ENCODE measurements at places on chromosomes 4 and X. TPM values are rescaled to one million over a fixed set of nuclear protein-coding genes. Genes with fewer than 3 reads are reported as not detected.
A peak's percentile ranks its signal among the peaks of the same experiment; 100 is the strongest.

POF1B gene
- total RNA-seq, result 13.1 TPM

- H3K36me3 ChIP-seq, result no peaks in the 10 kb centered on the region
- H3K27me3 ChIP-seq, result no peaks in the 10 kb centered on the region
- H3K4me3 ChIP-seq, result no peak overlapping the region
- no peak for DNase-seq
Measured at GRCh38 chrX:136193771-136194170, 46.4 kb downstream of the FHL1 start.

DNA sequence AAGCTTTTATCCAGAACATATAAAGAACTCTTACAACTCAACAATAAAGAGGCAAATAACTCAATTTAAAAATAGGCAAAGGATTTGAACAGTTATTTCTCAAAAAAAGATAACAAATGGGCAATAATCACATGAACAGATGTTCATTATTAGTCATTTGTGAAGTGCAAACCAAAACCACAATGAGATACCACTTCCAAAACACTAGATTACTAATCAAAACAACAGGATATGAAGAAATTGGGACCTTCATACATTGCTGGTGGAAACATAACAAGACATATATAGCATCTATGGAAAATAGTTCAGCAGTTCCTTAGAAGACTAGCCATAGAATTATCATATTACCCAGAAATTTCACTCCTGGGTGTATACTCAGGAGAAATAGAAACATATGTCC lies 224.6 kb downstream of the FBXO8 start:
- no peak overlapping the region for H3K27ac ChIP-seq
- DNase-seq, result no peak
- no peaks in the 10 kb centered on the region for H3K27me3 ChIP-seq
- H3K36me3 ChIP-seq, result no peaks in the 10 kb centered on the region
- H3K4me3 ChIP-seq, result no peak overlapping the region

GRCh38 chr4:60805500-60806313 lies 394.4 kb upstream of the ADGRL3 start:
- no peak for DNase-seq
- no peak overlapping the region for H3K4me3 ChIP-seq
- H3K27ac ChIP-seq, result no peak overlapping the region
- no peaks in the 10 kb centered on the region for H3K4me1 ChIP-seq
- no peaks in the 10 kb centered on the region for H3K36me3 ChIP-seq
- no peaks in the 10 kb centered on the region for H3K27me3 ChIP-seq

PFKFB1 gene
- 0.31 TPM for total RNA-seq

DNA sequence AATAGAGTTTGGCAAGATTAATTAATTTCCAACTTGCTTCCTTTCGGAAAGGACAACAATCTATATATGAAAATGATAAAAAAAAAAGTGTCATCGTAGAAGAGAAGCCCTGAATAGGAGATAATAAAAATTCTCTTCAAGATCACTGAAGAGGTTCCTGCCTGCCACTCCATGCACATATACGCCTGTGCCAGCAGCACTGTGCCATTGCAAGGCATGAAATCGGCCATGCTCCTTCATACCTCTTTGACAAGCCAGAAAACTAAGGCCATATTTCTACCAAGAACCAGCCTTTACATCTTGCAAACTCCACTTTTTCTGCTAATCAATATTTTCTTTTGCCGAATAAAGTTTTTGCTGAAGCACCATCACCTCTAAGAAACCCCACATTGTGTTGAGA lies 365.5 kb downstream of the CXXC4 start:
- H3K4me3 ChIP-seq, result no peak overlapping the region
- H3K27ac ChIP-seq, result no peak overlapping the region
- no peaks in the 10 kb centered on the region for H3K27me3 ChIP-seq

TRIM61 gene
- 0.54 TPM for total RNA-seq

YIPF6 gene
- total RNA-seq, result 41.6 TPM

DNA sequence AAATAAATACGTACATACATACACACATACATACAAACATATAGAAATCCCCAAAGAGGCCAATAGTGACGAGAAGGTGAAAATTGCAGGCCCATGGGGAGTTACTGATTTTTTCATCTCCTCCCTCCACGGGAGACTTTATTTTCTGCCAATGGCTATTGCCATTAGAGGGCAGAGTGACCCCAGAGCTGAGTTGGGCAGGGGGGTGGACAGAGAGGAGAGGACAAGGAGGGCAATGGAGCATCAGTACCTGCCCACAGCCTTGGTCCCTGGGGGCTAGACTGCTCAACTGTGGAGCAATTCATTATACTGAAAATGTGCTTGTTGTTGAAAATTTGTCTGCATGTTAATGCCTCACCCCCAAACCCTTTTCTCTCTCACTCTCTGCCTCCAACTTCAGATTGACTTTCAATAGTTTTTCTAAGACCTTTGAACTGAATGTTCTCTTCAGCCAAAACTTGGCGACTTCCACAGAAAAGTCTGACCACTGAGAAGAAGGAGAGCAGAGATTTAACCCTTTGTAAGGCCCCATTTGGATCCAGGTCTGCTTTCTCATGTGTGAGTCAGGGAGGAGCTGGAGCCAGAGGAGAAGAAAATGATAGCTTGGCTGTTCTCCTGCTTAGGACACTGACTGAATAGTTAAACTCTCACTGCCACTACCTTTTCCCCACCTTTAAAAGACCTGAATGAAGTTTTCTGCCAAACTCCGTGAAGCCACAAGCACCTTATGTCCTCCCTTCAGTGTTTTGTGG lies 180.7 kb downstream of the AR start:
- H3K27me3 ChIP-seq, result no peaks in the 10 kb centered on the region
- H3K27ac ChIP-seq, result no peak overlapping the region
- H3K4me3 ChIP-seq, result no peak overlapping the region
- no peaks in the 10 kb centered on the region for H3K36me3 ChIP-seq
- H3K4me1 ChIP-seq, result no peaks in the 10 kb centered on the region
- DNase-seq, result no peak

DNA sequence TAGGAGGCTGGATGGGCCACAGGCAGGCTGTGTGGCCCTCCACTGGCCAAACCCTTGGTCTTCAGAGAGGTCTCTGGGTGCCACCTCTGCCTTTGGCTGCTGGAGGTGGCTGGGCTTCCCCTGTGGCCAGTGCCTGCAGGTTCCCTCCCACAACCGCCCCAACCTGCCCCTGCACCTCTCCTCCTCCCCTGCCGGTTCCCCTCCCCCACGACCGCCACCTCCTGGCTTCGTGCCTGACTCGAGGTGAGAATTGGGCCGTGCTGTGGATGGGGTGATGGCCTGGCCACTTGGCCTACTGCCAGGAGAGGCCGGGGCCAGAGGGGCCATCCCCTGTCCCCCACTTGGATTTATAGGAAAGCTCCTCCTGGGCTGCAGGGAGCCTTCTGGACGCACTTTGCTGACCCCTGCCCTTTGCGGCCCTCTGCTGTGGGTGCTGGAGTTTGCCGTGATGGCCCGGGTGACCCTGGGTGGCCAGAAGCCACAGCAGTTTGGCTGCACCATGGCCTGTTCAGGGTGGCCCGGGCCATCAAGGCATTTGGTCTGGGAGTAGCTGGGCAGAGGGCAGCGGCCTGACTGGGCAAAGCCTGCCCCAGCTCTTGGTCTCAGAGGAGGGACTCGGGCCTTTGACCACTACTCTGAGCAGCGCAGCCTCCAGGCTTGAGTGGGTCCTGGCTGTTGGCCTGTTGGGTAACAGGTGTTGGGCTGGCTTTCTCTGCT lies 3.8 kb downstream of the NAT8L start:
- no peak overlapping the region for H3K4me3 ChIP-seq
- H3K27me3 ChIP-seq, result no peaks in the 10 kb centered on the region
- peak; percentile 73 for DNase-seq
- H3K27ac ChIP-seq, result no peak overlapping the region

DNA sequence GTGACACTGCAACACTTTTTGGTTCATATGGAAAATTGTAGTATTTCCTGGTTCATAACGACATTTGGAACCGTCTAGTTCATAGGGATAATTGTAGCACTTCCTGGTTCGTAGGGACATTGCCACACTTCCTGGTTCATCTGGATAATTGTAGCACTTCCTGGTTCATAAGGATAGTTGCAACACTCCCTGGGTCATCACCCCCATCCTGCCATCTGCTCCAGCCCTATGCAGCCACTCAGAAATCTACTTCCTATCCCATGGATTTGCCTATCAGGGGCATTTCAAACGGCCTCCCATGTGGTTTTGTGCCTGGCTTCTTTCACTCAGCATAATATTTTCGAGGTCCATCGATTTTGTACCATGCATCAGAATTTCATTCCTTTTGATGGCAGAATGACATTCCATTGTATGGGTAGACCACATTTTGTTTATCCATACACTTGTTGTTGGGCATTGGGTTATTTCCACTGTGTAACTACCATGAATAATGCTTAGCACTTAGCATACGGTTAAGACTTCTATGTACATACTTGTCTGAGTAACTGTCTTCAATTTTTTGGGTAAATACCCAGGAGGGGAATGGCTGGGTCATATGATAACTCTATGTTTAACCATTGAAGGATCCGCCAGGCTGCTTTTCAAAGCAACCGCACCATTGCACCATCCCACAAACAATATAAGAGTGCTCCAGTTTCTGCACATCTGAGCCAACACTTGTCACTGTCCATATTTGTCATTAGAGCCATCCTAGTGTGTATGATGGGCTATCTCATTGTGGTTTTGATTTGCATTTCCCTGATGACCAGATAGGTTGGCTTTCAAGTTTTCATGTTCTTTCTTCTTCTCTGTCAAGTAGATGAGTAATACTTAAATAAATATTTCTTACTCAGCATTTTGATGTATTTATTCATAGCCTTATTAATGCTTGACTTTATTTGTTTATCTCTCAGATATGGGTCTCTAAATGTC lies 58.3 kb upstream of the CD99 start:
- H3K36me3 ChIP-seq, result peaks cover 4% of the 10 kb centered on the region
- H3K27me3 ChIP-seq, result no peaks in the 10 kb centered on the region
- H3K4me1 ChIP-seq, result no peaks in the 10 kb centered on the region
- H3K4me3 ChIP-seq, result no peak overlapping the region
- DNase-seq, result no peak
- H3K27ac ChIP-seq, result no peak overlapping the region

DNA sequence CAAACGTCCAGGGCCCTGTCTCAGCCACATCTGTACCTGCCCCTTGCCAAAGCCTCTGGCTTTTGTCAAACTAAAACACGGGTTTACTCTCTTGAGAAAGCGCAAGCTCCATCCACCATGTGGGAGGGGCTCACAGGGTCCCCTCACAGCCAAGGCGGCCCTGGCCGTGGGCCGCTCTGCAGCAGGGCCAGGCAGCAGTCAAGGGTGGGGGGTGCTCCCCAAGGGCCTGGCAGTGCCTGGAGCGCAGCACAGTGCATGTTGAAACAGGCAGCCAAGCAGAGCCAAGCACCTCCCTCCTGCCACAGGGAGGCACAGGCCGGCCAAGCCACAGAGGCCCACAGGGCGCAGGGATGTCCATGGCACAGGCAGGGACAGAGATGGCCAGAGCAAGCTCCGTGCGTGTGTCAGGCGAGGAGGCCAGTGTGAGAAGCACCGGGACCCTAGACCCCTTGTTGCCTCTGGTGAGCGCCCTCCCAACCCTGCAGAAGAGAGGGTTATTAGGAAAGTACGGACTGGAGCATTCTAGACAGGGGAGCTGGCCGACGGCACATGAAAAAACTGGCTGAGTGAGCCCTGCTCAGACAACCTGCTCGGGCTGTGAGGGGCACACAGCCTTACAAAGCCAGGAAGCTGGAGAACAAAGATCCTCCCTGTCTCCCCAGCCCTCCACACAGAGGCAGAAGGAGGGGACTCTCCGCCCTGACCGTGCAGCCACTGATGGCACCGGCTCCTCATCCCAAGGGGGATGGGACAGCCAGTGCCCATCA lies 39.0 kb downstream of the FAM53A start:
- H3K4me3 ChIP-seq, result no peak overlapping the region
- H3K27ac ChIP-seq, result no peak overlapping the region
- H3K4me1 ChIP-seq, result no peaks in the 10 kb centered on the region
- H3K27me3 ChIP-seq, result no peaks in the 10 kb centered on the region
- no peaks in the 10 kb centered on the region for H3K36me3 ChIP-seq
- DNase-seq, result peak; percentile 73

DNA sequence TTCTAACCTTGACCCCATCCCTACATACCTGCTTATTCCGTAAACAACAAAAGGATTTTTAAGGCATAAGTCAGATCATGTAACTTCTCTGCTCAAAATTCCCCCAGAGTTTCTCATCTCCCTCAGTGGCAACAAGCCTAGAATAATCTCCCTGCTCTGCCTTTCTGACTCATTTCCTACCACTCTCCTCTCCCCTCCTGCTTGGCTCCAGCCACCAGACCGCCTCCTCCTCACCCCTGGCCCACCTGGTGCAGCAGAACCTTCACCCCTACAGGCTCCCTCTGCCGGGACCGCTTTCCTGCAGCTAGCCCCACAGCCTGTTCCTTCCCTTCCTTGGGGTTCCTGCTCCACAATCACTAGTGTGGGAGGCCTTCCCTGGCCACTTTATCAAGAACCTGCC lies 32.1 kb downstream of the TSPAN5 start:
- H3K27ac ChIP-seq, result no peak overlapping the region
- H3K36me3 ChIP-seq, result no peaks in the 10 kb centered on the region
- no peak overlapping the region for H3K4me3 ChIP-seq

GRCh38 chr4:8294036-8294435 lies 24.5 kb downstream of the HTRA3 start:
- peak; percentile 17 for DNase-seq
- no peak overlapping the region for H3K4me3 ChIP-seq
- H3K27me3 ChIP-seq, result no peaks in the 10 kb centered on the region
- no peak overlapping the region for H3K27ac ChIP-seq

ZNF81 gene
- 16.1 TPM for total RNA-seq

DNA sequence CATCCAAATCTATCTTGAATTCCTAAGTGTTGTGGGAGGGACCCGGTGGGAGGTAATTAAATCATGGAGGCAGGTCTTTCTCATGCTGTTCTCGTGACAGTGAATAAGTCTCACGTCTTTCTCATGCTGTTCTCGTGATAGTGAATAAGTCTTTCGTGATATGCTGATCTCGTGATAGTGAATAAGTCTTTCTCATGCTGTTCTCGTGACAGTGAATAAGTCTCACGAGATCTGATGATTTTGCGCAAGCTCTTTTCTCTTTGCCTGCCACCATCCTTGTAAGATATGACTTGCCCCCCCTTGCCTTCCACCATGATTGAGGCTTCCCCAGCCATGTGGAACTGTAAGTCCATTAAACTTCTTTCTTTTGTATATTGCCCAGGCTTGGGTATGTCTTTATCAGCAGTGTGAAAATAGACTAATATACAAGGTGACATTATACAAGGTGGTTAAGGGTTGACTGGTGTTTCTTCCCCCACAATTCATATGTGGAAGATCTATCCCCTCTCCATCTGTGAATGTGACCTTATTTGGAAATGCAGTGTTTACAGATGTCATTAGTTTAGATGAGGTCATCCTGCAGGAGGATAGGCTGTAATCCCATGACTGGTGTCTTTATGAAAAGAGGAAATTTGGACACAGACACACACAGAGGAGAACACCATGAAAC lies 27.6 kb downstream of the ARSD start:
- H3K36me3 ChIP-seq, result no peaks in the 10 kb centered on the region
- H3K27me3 ChIP-seq, result no peaks in the 10 kb centered on the region
- peaks cover 6% of the 10 kb centered on the region for H3K4me1 ChIP-seq
- DNase-seq, result no peak

SAGE1 gene
- not detected for total RNA-seq

GRCh38 chr4:1646690-1647089 lies 37.4 kb downstream of the FAM53A start:
- no peak for DNase-seq
- no peaks in the 10 kb centered on the region for H3K36me3 ChIP-seq
- H3K4me3 ChIP-seq, result no peak overlapping the region
- H3K27me3 ChIP-seq, result no peaks in the 10 kb centered on the region
- no peaks in the 10 kb centered on the region for H3K4me1 ChIP-seq

GRCh38 chr4:148893095-148893494 lies 450.9 kb upstream of the NR3C2 start:
- H3K4me1 ChIP-seq, result no peaks in the 10 kb centered on the region
- H3K27ac ChIP-seq, result peak overlapping the region; percentile 38
- H3K27me3 ChIP-seq, result no peaks in the 10 kb centered on the region
- peak; percentile 73 for DNase-seq
- no peaks in the 10 kb centered on the region for H3K36me3 ChIP-seq

Measured in kidney (tissue), 22 donors.